G401 (cell line): ENCODE measurements at places on chromosomes 3 and 15.
A peak's percentile ranks its signal among the peaks of the same experiment; 100 is the strongest.

GRCh38 chr3:61966200-61966599 lies 404.8 kb downstream of the PTPRG start:
- no peak for DNase-seq

DNA sequence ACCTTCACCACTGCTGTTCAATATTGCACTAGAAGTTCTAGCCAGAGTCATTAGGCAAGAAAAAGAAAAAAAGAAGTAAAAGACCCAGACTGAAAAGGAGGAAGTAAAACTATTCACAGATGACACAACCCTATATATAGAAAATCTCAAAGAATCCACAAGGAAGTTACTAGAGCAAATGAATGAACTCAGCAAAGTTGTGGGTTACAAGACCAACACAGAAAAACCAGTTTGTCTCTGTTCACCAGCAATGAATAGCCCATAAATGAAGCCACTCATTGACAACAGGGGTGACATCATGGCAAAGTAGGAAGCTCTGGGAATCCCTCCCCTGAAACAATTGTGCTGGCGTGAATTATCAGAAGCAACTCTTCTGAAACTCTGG lies 4.6 kb downstream of the CFAP100 start:
- no peak for DNase-seq

GRCh38 chr15:51094606-51095569 lies at the start of gene TNFAIP8L3:
TSS of gene TNFAIP8L3 (minus strand) at chr15:51094906. CDS start at chr15:51094595, 311 bp downstream.
- DNase-seq: no peak

- no peak for DNase-seq
These were observed 223.0 kb upstream of the BHLHE40 start for GRCh38 chr3:4756057-4756775.

- DNase-seq: no peak
These were observed 33.3 kb downstream of the ATOSA start for GRCh38 chr15:52645916-52646315.

DNA sequence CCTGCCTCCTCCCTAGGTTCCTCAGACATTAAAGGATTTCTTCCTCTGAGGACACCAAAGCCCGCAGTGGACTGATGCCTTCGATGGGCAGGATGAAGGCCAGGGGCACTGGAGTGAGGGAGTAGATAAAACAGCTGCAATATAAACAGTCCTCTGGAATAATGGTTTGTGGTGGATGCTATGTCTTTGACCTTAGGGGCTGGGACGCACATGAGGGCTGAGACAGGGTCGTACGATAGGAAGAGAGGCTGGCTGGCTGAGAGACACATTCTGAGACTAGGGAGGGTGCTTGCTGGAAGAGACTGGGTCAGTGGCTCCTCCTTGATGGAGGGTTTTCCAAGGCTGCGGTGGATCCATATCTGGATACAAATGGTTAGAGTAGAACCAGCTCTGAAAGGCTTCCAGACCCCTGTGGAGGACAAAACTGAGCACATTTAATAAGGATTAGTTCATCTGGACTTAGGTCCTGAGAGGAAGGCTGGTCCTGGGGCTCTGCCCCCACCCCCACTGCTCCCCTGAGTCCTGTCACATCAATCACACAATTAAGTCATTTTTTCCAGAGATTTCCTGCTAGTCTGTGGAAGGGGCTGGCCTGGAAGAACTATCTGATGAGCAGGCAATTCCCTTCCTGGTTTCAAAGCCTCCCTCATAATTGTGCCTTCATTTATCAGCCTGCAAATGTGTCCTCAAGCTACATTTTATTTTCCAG lies 15.8 kb downstream of the TBC1D21 start:
- DNase-seq: no peak

DNA sequence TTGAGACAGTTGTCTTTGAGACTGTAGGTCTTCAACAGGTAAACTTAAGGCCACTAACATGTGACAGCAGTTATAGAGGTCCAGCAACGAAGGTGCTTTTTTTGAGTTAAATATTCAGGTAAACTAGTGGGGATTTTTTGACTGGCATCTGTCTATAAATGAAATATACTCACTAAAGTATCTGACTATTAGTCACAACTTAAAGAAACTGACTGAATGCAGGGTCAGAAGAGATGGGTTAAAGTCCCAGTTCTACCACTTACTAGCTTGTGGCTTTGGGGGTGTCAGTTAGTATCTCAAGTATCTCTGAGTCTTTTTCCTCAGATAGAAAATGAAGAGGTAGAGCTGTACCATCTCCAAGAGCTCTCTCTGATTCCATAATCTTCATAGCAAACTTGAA lies 18.0 kb downstream of the MIX23 start:
- no peak for DNase-seq

- DNase-seq: no peak
These were observed 463.2 kb upstream of the GBE1 start for GRCh38 chr3:82224661-82225060.

- no peak for DNase-seq
These were observed 33.7 kb downstream of the TLE3 start for GRCh38 chr15:70063980-70064379.

DNA sequence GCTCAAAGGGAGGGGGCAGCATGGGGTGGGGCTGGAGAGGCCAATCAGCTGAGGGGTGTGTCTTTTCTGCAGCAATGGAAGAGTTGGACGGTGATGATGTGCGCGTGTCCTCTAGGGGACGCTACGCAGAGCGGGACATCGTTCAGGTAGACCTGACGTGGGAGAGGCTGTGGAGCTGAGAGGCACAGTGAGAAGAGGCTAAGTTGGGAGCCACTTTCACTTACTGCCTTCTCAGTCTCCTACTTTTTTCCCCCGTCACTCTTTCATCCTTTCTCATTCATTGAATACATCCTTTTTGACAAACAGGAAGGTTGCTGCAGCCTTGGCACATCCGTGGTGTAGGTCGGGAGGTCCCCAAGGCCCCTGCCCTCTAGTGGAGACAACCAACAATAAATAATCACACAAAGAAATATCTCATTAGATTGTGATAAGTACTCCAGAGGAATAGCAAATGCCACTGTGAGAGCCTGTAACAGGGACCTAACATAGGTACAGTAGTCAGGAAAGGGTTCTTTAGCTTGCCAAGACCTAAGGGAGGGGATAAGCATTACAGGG lies 4.4 kb upstream of the BRPF1 start:
- DNase-seq: no peak

DNA sequence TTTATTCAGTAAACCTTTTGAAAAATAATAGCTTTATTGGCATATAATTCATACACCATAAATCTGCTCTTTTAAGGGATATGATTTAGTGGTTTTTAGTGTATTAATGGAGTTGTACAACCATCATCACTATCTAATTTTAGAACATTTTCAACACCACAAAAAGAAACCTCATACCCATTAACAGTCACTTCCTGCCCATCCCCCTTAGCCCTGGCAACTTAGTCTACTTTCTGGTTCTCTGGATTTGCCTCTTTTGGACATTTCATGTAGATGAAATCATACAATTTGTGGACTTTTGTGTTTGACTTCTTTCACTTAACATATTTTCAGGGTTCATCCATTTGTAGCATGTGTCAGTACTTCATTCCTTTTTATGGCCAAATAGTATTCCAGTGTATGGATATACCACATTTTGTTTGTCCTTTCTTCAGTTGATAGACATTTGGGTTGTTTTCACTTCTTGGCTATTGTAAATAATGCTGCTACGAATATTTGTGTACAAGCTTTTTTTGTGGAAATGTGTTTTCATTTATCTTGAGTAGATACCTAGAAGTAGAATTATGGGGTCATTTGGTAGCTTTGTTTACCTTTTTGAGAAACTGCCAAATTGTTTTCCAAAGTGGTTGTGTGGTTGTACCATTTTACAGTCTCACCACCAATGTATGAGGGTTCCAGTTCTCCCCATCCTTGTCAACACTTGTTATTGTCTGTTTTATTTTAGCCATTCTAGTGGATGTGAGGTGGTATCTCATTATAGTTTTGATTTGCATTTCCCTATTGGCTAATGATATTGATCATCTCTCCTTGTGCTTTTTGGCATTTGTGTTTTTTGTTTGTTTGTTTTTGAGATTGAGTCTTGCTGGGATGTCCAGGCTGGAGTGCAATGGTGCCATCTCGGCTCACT lies 45.8 kb downstream of the SMAD3 start:
- no peak for DNase-seq

DNA sequence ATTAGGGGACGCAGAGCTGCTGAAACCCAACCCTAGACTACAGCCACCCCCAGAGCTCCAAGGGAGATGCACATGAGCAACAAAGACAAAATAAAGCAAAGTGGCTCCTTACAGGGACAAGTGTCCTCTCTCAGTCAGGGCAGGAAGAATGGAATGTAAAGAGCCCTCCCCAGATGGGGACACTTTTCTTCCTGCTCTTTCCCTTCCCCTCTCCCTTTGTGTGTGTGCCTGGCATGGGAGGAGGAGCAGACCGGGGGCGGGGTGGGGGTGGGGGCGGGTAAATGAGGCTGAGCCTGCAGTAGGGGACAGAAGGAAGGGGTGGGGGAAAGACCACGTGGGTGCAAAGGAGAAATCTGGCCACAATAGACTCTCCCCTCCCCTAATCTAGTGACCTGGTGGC lies 37.4 kb downstream of the ACAA1 start:
- no peak for DNase-seq

DNA sequence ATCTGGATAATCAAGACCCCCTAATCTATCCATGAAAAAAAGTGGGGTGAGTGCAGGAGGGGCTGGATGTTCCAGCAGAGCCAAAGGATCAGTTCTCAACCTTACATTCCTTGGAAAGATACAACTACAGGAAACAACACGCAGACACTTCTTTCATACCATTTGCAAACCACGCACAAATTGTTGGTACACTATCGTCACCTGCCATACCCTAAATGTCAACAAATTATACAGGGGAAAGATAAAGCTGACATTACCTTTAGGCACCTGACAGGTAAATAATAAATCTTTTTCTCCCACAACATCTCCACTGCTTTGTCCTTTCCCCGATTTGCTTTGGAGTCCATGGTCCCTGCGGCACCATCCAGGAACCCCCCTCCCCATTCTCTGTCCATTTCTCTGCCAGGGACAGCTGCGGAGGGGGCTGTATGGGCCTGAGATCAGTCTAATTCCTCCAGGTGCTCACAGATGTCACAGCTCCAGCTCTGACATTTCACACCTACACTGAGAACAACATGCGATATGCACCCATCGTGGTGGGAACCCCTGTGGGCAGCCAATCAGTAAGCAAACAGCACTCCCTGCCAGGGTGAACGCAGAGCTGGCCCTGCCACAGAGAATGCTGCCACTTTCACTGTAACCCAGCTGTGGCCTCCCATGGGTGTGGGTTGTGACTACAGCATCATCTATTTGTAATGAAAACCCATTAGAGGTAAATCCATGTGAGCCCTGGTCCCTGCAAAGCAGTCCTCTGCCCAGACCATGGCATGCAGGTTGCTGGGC lies 37.7 kb upstream of the BCL2L10 start:
- DNase-seq: no peak

GRCh38 chr15:64748251-64748650 lies 27.1 kb downstream of the RBPMS2 start:
- DNase-seq: no peak

GRCh38 chr3:27880969-27881892 lies 159.1 kb upstream of the EOMES start:
- no peak for DNase-seq

- no peak for DNase-seq
These were observed 34.0 kb downstream of the MINDY2 start for GRCh38 chr15:58805095-58805494.

DNA sequence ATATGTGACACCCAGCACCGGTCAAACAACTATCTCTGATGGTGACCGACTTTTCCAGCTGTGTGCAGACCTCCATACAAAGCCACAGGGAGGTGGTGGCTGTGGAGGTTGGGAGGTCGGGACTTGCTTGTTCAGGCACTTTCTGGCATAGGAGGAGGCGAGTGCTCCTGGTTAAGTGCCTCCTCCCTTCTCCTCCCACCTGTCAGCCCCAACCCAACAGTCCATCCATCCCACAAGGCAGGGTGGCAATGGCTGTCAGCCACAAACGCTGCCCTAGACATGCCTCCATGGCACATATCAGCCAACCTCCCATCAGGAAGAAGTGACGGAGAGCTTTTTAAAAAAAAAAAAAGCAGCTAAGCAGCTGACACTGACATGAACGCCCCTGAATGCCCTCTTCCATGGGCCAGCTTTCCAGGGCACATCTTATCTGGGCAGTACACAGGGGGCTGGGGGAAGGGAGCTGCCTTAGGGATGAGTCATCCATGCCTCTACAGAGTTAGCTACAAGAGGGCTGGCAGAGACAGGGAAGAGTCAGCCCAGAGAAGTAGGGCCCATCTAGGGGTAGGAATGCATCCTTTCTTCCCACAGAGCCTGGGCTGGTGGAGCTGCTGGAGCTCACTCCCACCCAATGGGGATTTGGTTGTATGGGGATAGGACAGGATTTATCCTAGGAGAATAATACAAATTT lies 41.2 kb downstream of the CCDC12 start:
- DNase-seq: no peak

GRCh38 chr15:101004986-101005747 lies 86.0 kb downstream of the LRRK1 start:
- DNase-seq: no peak

DNA sequence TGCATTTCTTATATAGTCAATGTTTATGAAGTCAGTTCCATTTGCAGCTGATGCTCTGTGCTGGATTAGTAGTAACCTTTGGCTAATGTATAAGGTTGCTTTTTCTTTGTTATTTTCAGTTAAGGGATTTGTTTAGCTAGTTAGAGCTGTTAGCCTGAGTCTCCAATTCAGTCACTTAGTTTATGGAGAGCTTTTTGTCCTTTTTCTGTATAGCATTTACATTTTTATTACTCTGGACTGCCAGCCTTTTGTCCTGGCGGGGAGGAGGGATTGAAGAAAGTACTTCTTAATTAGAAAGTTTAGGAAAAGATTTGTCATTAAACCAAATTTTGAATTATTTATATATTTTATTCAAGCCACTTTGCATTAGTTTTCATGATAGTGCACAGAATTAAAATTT lies 52.0 kb downstream of the DNAJC13 start:
- no peak for DNase-seq

DNA sequence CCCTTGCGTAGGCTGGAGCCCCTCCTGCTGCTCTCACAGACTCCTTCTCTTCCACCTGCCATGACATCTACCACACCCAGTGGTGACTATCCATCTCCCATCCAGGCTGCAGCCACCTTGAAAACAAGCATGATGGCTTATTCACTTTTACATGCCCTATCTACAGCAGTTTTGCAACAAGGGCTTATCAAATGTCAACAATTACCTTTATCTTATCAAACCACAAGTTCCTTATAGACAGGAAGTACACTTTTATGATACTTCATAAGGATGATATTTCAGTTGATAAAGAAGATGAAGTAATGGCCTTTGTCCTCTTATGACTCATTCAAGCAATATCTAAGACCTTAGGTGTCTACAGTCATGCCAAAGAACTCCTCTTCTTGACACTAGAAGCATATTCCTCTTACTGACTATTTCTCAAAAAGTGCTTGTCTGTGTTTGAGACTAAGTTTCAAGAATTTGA lies 125.3 kb upstream of the SPRED1 start:
- DNase-seq: no peak

- peak; percentile 64 for DNase-seq
These were observed 2.7 kb downstream of the SV2B start for GRCh38 chr15:91102546-91103330.
